ENCODE measurements at places on chromosomes 12 and 14. TPM values are rescaled to one million over a fixed set of nuclear protein-coding genes. Genes with fewer than 3 reads are reported as not detected.

- no peak for DNase-seq
Observed at GRCh38 chr12:3219233-3219632, 142.1 kb downstream of the TSPAN9 start.

- no peak for DNase-seq
Observed at GRCh38 chr14:23483236-23483854, 13.8 kb downstream of the NGDN start.

The LMNTD1 gene
- total RNA-seq: not detected

The KRT86 gene
- total RNA-seq: not detected

The IL31 gene
- total RNA-seq: not detected

- DNase-seq: no peak
Observed at GRCh38 chr14:44914849-44915248, 46.9 kb downstream of the KLHL28 start.

DNA sequence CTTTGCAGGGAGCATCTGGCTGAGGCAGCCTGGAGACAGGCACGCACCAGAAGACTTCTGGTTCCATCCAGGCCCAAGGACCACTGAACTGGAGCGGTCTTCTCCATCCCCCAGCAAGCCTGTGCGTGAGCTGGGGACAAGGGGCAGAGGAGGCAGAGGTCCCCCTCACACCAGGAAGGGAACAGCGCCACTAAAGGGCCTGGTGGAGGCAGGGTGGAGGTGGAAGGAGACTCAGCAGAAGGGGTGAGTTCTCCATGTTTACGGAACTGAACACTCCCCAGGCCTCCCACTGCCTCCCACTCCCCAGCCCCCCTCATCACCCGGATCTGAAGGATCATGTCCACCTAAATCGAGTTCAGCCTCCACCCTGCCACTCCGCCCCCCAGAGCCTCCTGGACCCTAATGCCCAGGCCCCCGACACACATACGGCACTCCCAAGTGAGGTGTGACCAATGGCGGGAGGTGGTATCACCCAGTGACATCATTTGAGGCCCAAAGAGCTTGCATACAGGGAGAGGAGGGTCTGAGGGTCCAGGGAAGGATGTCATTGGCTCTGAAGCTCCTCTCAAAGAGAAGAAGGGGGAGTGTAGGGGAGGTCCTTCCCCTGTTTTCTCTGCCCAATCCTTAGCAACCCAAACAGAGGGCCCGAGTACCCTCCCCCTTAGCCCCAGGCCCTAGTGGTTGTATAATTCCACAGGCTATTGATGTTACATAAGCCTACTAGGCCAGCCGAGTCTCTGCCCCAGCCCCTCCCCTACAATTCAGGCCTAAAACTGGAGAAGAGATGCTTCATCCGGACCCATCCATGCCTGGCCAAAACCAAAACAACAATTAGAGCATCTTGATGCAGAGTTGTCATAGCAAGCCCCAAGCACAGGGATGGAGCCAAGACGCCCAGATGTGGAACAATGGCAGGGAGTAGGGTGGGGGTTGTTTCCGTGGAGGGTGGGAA, 1.0 kb downstream of the FAIM2 start:
- no peak for DNase-seq

The NXPH4 gene
- 0.56 TPM for total RNA-seq

DNA sequence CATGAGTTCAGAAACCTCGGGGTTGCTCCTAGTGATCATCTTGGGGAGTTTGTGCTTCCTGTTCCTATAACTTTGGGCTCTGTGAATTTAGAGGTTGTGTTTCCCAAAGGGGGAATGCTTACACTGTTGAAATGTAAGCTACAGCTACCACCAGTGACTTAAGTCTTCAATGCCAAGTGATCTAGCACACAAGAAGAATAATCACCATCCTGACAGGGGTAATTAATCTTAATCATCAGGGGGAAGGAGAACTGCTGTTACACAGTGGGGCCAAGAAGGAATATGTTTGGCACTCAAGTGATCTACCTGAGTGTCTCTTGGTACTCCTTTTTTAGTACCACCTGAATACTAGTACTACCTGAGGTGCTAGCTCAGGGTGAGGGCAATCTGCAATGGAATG, 34.9 kb upstream of the RNU6-7 start:
- no peak for DNase-seq

The DDX23 gene
- 44.9 TPM for total RNA-seq

GRCh38 chr14:81450100-81450531, 50.0 kb upstream of the STON2 start:
- no peak for DNase-seq

- no peak for DNase-seq
Observed at GRCh38 chr12:120598674-120599463, 17.7 kb upstream of the POP5 start.

- no peak for DNase-seq
Observed at GRCh38 chr12:116708826-116709756, 28.8 kb downstream of the SPRING1 start.

- DNase-seq: no peak
Observed at GRCh38 chr14:24078146-24078545, 6.8 kb downstream of the CPNE6 start.

Data from omental fat pad (tissue), 4 donors.